ENCODE measurements at places on chromosomes 3 and 15.

DNA sequence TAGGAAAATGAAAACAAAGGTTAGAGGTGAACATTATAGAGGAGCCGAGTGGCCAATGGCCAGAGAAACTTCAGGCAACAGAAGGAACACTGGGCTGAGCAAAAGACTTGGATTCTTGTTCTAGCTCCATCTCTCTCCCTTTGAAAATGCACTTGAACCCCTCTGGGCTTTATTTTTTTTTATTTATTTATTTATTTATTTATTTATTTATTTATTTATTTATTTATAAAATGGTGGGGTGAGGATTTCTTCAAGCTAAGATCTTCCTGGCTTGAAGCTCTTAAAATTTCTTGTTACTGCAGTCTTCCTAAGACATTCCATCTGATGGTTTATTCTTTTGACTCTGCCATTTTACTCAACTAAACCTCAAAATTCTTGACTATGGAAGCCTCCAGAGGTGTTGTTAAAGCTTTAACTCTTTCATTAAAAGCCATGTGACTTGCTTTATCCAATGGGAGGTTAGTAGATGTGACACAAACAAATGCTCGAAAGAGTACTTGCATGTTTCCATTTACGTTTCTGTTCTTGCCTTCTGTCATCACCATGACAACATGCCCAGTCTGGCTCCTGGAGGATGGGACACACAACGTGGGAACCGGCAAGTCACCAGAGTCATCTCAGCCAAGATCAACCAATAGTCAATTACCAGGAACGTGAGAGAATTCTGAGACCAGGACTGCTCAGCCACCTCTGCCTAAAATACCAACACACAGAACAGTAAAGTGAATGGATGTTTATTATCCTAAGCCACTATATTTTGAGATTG, 325.2 kb upstream of the CTNNB1 start:
- DNase-seq: no peak

- DNase-seq: no peak
Measured at GRCh38 chr15:62931650-62932049, 110.9 kb upstream of the TPM1 start.

DNA sequence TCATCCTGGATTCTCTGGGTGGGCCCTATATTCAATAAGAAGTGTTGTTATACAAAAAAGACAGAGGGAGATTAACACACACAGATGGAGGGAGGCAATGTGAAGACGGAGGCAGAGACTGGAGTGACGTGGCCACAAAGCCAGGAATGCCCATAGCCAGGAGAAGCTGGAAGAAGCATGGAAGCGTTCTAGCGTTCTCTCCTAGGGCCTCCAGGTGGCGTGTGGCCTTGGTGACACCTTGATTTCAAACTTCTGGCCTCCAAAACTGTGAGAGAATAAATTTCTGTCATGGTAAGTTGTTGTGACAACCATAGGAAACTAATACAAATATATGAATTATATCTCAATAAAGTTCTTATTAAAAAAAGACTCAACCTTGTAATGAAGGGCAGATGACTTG, 21.3 kb downstream of the THBS1 start:
- DNase-seq: no peak

GRCh38 chr3:172155897-172156585, 116.7 kb downstream of the FNDC3B start:
- DNase-seq: peak; percentile 47

DNA sequence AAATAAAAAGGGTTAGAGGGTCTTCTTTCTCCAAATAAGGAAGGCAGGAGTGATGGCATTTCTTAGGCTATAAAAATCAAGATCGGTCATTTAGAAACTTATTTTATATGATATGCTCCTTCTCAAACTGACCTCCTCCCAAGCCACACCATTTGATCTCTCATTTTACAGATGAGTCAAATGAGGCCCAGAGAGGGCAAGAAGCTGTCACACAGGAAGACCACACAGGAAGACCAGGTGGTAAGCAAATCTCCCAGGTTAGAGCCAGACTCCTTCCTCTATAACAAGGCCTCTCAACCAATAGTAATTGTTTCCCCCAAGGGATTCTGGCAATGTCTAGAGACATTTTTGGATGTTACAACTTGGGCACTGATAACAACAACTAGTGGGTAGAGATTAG, 13.8 kb downstream of the TLE3 start:
- DNase-seq: no peak

GRCh38 chr3:114350690-114351089, 56.9 kb downstream of the TIGIT start:
- DNase-seq: no peak

GRCh38 chr3:57120040-57120439, 45.1 kb downstream of the IL17RD start:
- DNase-seq: peak; percentile 79

GRCh38 chr3:132034097-132034485, 723 bp downstream of the CPNE4 start:
- no peak for DNase-seq

GRCh38 chr3:10299175-10299574, 6.4 kb upstream of the GHRL start:
- DNase-seq: no peak

DNA sequence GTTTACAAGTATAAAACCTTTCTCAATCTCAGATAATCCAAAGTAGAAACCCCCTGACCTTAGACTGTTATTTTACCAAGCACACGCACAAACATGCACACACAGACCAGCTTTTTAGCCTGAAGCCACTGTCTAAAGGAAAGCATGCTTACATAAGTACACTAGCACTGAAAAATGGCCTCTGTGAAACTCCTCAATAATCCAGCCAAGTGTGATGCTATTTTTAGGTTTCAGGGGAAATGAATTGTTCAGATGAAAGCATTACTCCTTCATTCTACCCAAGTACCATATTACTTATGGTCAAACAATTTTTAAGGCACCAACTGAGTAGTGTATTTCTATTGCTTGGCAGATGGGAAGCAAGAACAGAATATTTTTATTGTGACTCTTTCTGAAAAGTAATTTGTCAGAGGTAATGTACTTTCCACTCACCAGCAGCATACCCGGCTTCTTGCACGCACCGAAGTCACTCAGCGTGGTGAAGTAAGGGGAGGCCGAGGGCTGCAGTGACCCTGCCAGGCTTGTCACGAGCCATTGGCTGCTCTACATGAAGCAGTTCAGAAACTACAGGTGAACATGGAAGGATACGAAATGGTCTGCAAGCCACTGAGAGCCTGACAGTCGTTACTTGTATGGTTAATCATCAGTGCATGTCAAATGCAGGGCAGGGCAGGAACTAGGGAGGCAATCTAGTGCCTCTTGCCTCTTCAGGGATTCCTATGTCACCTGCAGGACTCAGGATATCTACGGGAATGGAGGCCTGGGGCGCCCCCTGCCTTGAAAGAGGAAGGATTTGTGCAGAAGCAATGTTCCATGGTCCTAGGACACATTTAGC, 106.7 kb downstream of the GABRB3 start:
- DNase-seq: peak; percentile 21

GRCh38 chr3:40827942-40828688, 303.4 kb downstream of the ZNF621 start:
- DNase-seq: no peak
